ENCODE measurements at places on chromosomes 4 and X. TPM values are rescaled to one million over a fixed set of nuclear protein-coding genes. Genes with fewer than 3 reads are reported as not detected.
A peak's percentile ranks its signal among the peaks of the same experiment; 100 is the strongest.

GRCh38 chrX:79138658-79139241 lies 5.7 kb upstream of the GPR174 start:
- H3K4me3 ChIP-seq = no peak overlapping the region
- H3K36me3 ChIP-seq = no peaks in the 10 kb centered on the region
- H3K27ac ChIP-seq = peak overlapping the region; percentile 44
- DNase-seq = peak; percentile 43
- H3K27me3 ChIP-seq = no peaks in the 10 kb centered on the region

DNA sequence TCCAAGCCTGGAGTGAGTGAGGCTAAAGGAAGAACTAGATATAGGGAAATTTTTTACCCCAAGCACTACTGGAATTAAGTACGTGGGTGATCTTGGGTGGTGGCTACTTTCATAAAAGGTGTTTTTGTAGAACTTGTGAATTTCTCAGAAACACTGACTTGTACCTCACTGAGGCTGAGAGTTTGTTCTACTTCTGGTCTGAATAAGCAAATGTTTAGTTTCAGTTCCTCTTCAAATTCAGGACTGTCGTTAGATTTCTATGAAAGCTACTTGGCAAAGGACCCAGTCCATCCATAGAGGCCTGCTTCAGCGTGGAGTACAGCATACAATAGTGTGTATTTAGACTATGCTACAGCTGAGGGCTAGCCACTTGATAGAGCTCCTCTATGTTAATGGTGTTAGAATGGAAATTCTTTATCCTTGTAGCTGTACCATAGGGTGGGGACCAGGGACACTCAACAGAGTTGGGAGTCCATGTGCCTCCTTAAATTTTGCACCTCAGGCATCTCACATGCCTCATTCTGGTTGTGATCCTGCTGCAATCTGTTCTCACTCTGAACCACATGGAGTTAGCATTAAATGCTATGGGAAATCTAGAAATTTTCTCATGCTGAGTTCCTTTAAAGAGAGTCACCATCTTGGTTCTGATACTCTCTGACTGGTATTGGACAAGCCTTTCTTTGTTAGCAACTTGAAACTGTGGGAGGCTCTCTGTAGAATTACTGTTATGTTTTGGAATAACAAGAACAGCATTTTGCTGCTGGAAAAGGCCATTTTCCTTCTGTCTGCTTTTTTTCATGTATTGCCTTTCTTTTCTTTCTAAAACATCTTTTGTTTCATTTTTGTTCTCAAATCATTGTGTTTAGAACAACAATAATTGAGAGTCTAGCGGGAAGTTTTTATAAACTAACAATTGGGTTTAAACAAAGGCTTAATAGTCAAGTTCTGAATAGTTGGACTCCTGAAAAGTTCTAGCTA lies 86.8 kb downstream of the PDGFRA start:
- no peak overlapping the region for H3K4me3 ChIP-seq
- H3K36me3 ChIP-seq = no peaks in the 10 kb centered on the region
- H3K27ac ChIP-seq = no peak overlapping the region
- no peak for DNase-seq

DNA sequence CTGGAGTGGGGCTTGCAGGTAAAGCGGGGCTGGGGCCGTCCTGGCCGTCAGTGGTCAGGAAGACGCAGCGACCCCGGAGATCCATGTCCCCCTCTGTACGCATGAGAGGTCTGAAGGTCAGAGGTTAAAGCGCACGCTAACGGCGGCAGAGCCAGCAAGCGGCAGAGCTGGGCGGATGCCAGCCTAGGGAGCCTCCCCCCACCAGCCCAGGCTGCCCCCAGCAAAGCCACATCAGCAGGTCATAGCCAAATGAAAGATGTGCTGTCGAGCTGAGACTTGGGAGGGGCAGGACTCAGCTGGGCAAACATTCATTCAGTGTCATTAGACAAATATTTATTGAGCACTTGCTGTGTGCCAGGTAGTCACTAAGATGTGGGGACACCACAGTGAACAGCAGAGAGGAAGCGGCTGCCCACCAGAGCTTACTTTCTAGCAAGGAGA lies 593 bp upstream of the JAKMIP1 start:
- no peaks in the 10 kb centered on the region for H3K36me3 ChIP-seq
- no peak overlapping the region for H3K27ac ChIP-seq
- peaks cover 21% of the 10 kb centered on the region for H3K27me3 ChIP-seq
- peak; percentile 41 for DNase-seq
- H3K4me3 ChIP-seq = peak overlapping the region; percentile 56

DNA sequence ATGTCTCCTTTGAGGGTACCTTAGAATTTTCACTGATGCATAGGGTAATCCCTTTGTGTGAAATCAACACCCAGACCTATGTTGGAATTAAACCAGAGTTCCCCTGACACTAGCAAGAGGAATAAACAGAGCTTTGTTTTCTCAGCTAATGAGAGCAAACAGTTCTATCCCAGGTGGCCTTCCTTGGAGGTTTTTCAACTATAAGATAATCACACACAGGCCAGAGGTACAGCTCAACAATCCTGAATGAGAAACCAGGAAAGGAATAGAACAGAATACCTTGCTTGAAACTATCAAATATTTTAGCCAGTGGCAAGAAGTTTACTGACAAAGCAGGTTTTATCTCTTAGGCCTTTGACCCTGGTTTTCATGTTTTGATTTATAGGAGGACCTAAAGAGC lies 100.2 kb downstream of the OTC start:
- H3K27me3 ChIP-seq = no peaks in the 10 kb centered on the region
- H3K27ac ChIP-seq = no peak overlapping the region
- DNase-seq = no peak

TREX2 gene
- 1.1 TPM for total RNA-seq

- no peak overlapping the region for H3K4me3 ChIP-seq
- peaks cover 6% of the 10 kb centered on the region for H3K27me3 ChIP-seq
- no peak for DNase-seq
- H3K4me1 ChIP-seq = no peaks in the 10 kb centered on the region
- H3K36me3 ChIP-seq = no peaks in the 10 kb centered on the region
These were observed 111.9 kb upstream of the GALNT7 start for GRCh38 chr4:173056710-173057109.

SYN1 gene
- 0.87 TPM for total RNA-seq

SYTL4 gene
- not detected for total RNA-seq

MAGEB10 gene
- total RNA-seq = not detected

GRCh38 chr4:186904101-186904500 lies 180.4 kb upstream of the FAT1 start:
- no peaks in the 10 kb centered on the region for H3K27me3 ChIP-seq
- DNase-seq = no peak
- H3K27ac ChIP-seq = no peak overlapping the region
- H3K4me1 ChIP-seq = no peaks in the 10 kb centered on the region
- no peak overlapping the region for H3K4me3 ChIP-seq

GRCh38 chr4:111209706-111210105 lies 586.8 kb upstream of the PITX2 start:
- no peak overlapping the region for H3K4me3 ChIP-seq
- no peaks in the 10 kb centered on the region for H3K27me3 ChIP-seq
- H3K36me3 ChIP-seq = no peaks in the 10 kb centered on the region

- H3K27me3 ChIP-seq = peaks cover 19% of the 10 kb centered on the region
- H3K27ac ChIP-seq = no peak overlapping the region
- H3K4me1 ChIP-seq = no peaks in the 10 kb centered on the region
These were observed 924 bp downstream of the EPHA5 start for GRCh38 chr4:65669111-65670019.

- no peak for DNase-seq
- H3K4me3 ChIP-seq = no peak overlapping the region
- H3K27ac ChIP-seq = no peak overlapping the region
- no peaks in the 10 kb centered on the region for H3K36me3 ChIP-seq
- no peaks in the 10 kb centered on the region for H3K4me1 ChIP-seq
These were observed 196.2 kb upstream of the TENT5D start for GRCh38 chrX:80223982-80224579.

LARP1B gene
- 8.9 TPM for total RNA-seq

GRCh38 chr4:13793020-13793710 lies 165.6 kb upstream of the BOD1L1 start:
- no peak overlapping the region for H3K4me3 ChIP-seq
- H3K27ac ChIP-seq = no peak overlapping the region
- no peaks in the 10 kb centered on the region for H3K4me1 ChIP-seq

PDE6B gene
- 12.4 TPM for total RNA-seq

- H3K27me3 ChIP-seq = no peaks in the 10 kb centered on the region
- DNase-seq = no peak
- H3K4me1 ChIP-seq = no peaks in the 10 kb centered on the region
- no peak overlapping the region for H3K4me3 ChIP-seq
- H3K36me3 ChIP-seq = no peaks in the 10 kb centered on the region
- no peak overlapping the region for H3K27ac ChIP-seq
These were observed 567.6 kb upstream of the SLIT2 start for GRCh38 chr4:19684084-19684483.

SMAD1 gene
- total RNA-seq = 9.7 TPM

DNA sequence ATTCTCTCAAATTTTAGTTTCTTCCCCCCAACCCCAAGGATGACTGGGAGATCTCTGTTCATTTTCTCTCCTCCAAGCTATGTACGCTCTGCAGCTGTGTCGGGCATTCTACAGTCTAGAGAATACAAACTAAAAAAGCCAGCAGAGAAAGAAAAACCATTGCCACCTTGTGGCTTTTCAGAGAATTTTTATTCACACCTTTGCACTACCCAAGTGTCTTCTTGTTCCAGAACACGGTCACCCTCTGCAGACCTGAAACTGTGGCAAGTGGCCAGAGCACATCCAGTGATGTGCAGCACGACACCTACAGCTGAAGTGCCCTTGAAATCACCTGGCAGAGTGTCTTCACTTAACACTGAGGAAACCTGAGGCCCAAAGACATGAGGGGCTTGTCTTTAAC lies 68.6 kb downstream of the CHST7 start:
- peaks cover 5% of the 10 kb centered on the region for H3K4me1 ChIP-seq
- H3K27me3 ChIP-seq = no peaks in the 10 kb centered on the region
- peak; percentile 49 for DNase-seq
- H3K27ac ChIP-seq = no peak overlapping the region
- H3K36me3 ChIP-seq = no peaks in the 10 kb centered on the region

- H3K27me3 ChIP-seq = no peaks in the 10 kb centered on the region
- H3K4me1 ChIP-seq = no peaks in the 10 kb centered on the region
- H3K27ac ChIP-seq = no peak overlapping the region
- DNase-seq = no peak
These were observed 24.1 kb downstream of the CT45A1 start for GRCh38 chrX:135737366-135738071.

DNA sequence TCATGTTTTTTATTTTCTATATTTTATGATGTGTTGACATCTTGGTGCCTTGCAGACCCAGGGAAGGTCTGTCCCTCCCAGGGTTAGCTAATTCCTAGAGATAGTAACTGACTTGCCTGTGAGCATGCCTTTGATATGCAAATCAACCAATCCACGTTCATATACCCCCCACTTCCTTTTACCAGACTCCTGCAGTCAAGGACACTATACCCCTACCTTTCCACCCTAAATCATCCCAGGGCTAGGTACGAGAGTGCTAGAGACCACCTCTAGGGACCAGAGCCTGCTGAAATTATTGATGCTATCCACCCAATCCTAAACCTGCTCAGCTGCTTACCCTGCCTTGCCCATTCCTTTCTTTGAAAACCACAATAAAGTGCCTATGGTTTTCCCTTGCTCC lies 7.5 kb upstream of the PHEX start:
- no peak overlapping the region for H3K4me3 ChIP-seq
- no peak overlapping the region for H3K27ac ChIP-seq
- H3K4me1 ChIP-seq = no peaks in the 10 kb centered on the region
- no peak for DNase-seq
- no peaks in the 10 kb centered on the region for H3K36me3 ChIP-seq

DNA sequence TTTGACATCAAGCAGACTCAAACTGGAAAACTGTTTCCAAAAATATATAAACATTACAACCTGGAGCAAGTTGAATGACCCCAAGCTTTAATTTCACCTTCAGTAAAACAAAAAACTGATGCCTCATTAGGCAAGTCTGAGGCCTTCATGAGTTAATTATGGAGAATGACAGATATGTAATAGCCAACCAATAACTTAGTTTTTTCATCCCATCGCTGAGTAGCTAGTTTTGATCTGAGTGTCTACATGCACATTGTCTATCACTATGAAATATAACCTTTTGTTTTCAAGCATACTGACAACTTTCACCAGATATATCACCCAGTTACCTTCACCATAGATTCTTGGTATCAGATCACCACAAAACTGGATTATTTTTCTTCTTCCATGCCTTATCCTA lies 16.4 kb downstream of the PRKG2 start:
- no peaks in the 10 kb centered on the region for H3K36me3 ChIP-seq
- no peak for DNase-seq
- no peaks in the 10 kb centered on the region for H3K4me1 ChIP-seq
- no peaks in the 10 kb centered on the region for H3K27me3 ChIP-seq
- no peak overlapping the region for H3K27ac ChIP-seq

NPY2R gene
- not detected for total RNA-seq

PPP1R2C gene
- not detected for total RNA-seq

DNA sequence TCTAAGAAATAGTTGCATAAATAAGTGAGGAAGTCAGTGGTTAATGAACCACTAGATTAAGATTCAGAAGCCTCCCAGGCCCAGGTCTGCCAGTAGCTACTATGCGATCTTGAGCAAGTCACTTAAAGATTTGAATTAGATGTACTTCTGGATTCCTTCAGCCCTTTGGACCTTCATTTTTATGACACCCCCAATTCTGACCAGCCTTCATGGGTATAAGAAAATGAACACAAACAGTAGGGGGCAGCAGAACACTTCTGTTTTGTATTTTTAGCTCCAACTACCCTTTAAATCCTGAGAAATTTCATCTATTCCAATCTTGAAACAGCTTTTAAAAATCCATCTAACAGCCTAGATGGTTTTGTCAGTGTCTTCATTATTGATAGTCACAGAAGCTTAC lies 19.0 kb downstream of the TMEM47 start:
- H3K4me3 ChIP-seq = no peak overlapping the region
- no peaks in the 10 kb centered on the region for H3K27me3 ChIP-seq
- H3K36me3 ChIP-seq = no peaks in the 10 kb centered on the region

GLUD2 gene
- 0.31 TPM for total RNA-seq

GDPD2 gene
- total RNA-seq = not detected

DNA sequence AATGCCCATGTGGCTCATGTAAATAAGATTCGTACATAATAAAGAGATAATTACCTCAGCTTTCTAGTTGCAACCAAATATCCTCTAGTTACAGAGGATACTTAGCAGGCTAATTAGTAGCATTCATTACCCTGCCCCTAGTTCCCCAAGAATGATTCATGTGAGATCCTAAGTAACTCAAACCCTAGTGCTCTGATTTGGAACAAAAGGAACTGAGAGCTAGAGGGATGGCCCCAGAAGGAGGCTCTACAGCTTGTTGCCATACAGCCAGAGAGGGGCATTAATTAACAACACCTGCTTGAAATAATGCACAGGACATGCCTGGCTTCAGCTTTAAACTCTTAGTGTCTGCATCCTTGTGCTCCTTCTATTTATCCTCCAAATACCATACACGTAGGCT lies 32.6 kb upstream of the CBR4 start:
- no peak overlapping the region for H3K4me3 ChIP-seq
- H3K36me3 ChIP-seq = no peaks in the 10 kb centered on the region
- no peaks in the 10 kb centered on the region for H3K27me3 ChIP-seq
- H3K27ac ChIP-seq = no peak overlapping the region
- no peaks in the 10 kb centered on the region for H3K4me1 ChIP-seq

MAGEA8 gene
- total RNA-seq = not detected

AADAT gene
- total RNA-seq = not detected

Data from CD4-positive, alpha-beta T cell (primary cell).